DMS79 (cell line): ENCODE measurements at places on chromosomes 12 and 14.
A peak's percentile ranks its signal among the peaks of the same experiment; 100 is the strongest.

DNA sequence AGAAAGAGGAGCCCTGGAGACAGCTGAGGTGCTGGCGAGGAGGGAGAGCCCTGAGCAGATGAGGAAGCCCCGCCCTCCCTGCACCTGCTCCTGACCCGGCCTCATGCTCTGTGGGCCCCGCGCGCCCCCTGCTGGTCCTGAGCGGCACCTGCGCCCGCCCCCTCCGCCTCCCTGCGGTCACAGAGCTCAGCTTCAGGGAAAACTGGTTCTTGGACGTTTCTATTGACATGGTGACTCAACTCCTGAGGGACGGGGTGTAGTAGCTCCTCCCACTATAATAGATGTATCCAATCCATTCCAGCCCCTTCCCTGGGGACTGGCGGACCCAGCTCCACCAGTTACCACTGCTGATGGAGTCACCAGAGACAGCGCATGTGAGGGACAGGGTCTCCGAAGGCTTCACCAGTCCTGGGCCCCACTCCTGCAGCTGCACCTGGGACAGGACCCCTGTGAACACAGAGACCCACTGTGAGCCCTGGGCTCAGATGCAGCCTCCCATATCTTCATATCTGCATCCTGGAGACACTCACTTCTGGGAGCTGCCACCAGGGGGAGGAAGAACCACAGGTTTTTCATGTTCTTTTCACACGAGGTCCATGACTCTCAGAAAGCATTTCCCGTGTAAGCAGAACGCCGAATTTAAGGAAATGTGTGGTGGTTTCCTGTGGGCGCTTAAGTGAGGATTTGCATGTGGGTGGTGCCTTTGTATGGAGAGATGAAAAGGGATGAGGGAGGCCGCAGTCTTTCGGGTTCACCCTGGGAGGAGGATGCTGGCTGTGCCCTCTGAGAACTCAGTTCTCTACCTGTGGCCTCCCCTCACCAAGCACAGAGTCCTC lies 1346.4 kb downstream of the TMEM121 start:
- peak; percentile 10 for DNase-seq

GRCh38 chr12:89907659-89908058 lies 199.0 kb upstream of the ATP2B1 start:
- DNase-seq, result no peak

- DNase-seq, result no peak
Measured at GRCh38 chr14:71130491-71131179, 223.4 kb downstream of the PCNX1 start.

- no peak for DNase-seq
Measured at GRCh38 chr12:132492522-132492921, 2.6 kb downstream of the FBRSL1 start.

DNA sequence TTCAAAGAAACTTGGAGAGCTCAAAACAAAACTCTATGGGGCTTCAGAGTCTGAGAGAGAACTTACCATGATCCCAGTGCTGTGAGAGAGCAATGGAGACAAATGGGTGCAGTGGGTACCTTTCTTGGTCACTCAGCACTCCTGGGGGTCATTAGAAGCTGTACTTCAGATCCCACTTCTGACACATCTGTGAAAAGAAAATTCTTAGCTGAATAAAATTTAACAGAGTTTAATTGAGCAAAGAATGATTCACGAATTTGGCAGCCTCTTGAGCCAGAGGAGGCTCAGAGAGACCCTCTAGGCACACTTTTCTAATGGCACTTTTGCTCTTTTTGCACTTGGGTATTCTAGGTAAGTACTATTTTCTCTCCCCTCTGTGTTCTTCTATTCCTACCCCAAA lies 96.8 kb upstream of the SYT10 start:
- no peak for DNase-seq

DNA sequence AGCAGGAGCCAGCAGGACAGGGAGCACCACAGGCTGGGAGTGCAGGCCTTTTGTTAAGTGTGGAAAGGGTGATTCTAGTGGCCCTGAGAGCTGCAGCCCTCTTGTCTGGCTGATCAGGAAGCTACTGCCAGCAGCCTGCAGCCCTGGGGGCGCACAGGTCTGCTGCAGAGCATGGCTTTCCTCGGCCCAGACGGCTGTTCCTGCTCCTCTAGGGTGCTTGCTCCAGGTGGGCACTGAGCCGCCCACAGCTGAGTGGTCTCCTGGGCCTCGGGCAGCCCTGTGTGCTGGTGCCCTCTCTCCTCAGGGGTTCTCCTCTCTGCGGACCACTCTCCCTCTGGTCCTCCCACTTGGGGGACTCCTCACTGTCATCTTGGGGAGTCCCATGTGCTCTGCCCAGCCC lies 18.9 kb downstream of the CCDC88C start:
- DNase-seq, result peak; percentile 55
